Hematopoietic multipotent progenitor cell treated with erythropoietin and hydrocortisone succinate and interleukin-3 and kit ligand, for 4 days (in vitro differentiated cells): ENCODE measurements at places on chromosomes 2 and 18.
A peak's percentile ranks its signal among the peaks of the same experiment; 100 is the strongest.

DNA sequence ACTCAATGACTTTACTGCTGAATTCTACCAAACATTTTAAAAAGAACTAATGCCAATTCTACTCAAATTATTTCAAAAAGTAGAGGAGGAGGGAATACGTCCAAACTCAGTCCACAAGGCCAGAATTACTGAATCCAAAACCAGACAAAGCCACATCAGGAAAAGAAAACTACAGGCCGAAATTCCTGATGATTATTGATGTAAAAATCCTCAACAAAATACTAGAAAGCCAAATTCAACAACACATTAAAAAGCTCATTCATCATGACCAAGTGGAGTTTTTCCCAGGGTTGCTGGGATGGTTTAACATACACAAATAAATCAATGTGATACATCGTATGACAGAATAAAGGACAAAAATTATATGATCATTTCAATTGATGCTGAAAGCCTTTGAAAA is 103.9 kb upstream of the UBE2E3 start:
- no peak for DNase-seq

DNA sequence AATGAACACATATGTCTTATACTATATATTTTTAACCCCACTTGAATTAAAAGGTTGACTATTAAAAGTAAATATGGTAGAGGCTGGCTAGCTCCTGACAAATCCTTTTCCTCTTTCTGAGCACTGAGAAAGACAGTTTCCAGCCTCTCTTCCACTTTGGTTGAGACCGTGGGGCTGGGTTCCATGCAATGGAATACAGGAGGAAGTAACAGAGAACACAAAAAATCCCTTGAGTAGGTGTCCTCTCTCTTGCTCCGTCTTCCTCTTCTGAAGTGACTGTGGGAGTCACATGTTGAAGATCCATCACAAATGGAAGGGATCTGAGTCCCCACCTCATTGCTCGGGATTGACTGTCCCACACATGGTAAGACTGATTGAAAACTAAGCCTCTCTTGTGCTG is 36.6 kb upstream of the SIGLEC15 start:
- DNase-seq: no peak

DNA sequence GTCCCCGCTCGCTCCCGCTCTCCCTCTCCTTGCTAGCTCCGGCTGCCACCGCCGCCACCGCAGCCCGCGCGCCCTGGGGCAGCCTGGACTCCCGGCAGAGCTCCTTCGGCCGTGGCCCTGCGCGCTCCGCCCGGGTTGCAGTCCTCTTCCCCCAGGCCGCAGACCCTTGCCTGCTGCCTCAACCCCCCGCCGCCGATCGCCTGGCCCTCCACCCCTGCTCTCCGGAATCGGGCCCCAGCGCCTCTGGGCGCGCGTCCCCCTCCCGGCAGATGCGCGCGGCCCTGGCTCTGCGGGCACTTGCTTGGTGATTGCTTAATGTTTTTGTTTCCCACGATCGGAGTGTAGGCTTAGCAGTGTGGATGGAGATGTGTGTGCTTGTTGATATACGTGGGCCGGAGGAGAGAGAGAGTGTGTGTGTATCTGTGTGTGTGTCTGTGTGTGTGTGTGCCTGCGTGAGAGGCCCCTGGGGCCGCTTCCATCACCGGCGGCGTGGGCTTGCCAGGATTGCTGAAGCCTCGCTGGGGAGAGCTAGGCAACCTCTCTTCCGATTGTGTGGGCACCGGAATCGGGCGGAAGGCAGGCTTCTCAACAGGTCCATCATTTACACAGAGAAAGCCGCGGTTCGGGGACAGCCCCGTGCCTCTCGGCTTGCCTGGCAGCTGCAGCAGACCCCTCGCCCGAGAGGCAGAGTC is 877 bp downstream of the INHBB start:
- DNase-seq: peak; percentile 32

DNA sequence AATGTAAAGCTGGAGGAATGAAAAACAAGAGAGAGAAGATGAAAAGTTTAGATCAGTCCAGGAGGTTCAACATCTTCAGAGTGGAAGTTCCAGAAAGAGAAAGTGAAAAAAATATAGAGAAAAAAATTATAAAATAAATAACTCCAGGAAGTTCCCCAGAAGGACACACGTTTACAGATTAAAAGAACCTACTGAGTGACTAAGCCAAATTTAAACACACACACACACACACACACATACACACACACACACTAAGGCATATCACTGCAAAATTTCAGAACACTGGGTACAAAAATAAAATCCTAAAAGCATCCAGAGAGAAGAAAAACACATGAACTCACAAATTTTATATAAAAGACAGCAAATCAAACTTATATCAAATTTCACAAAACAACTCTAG is 85.9 kb upstream of the PMAIP1 start:
- no peak for DNase-seq

DNA sequence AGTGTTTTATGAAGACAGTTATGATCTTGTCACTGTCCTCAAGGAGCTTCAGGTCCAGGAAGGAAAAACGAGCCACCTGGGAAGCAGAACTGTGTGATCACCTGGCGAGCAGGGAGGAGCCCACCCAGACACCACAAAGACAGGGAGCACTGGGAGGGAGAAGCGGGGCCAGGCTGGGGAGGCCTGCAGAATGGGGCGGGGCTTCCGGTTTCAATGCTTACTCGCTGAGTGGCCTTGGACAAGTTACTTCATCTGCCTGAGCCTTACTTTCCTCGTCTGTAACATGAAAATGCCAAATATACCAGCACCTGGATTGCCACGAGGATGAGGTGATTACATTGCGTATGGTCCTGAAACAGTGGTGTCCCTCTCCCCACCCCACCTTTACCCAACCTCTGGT is 227.5 kb downstream of the ANKRD30B start:
- no peak for DNase-seq

DNA sequence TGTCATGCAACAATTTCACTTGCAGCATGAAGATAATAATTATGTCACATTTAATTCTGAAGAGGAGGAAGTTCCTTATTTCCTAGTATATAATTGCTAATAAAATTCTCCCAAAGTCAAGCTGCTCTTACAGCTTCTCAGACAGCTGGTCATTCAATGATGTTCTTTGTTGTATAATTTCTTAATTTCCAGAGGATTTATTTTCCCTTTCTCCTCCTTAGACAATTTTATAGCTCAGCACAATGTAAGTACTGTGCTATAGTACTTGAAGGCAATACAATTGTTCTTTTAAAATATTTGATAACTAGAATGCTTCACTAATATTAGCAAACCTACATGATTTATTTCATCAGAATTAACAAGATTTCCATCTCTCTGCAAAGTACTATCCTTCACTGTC is 73.4 kb downstream of the ROCK1 start:
- DNase-seq: no peak

GRCh38 chr2:237097911-237098702 is 12.4 kb downstream of the COPS8 start:
- no peak for DNase-seq

DNA sequence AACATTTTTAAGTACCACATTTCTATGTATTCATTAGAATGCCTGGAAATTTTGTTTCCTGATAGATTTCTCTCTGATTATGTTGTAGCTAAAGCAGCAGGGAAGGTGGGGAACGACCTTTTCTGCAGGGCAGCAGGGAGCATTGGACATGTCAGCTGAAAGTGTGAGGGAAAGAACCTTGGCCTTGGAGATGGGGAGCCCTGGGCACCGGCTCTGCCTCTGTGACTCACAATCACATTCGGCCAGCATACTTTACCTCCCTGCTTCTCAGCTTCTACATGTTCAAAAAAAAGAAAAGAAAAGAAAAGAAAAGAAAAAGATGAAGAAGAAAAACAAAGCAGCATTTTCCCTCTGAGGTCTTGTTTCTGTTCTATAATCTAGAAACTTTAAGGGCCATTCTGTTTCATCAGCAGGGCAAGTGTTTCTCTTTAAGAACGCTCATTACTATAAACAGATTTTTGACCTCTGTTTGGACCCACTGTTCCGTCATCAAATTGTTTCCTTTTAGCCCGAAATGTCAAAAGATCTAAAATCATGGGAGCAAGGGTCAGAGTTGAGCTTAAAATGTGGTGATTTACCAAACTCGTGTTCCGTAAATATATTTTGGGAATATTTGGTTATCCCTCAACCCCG is 27.9 kb downstream of the SETBP1 start:
- DNase-seq: no peak

DNA sequence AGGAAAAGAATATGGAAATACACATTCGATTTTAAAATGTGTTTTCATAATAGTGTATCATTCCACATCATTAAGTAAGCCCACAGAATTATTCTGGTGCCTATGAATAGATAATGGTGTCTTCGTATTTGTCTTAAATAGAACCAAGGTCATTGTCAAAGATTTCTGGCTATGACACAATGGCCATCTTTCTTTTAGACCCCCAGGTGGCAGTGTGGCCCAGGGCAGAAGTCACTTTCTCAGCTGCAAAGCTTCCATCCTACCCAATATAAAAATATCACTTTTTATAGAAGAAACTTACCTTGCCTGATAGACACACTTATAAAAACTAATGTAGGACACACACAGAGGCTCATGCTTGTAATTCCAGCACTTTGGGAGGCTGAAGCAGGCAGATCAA is 57.5 kb downstream of the ZRANB3 start:
- peak; percentile 77 for DNase-seq

DNA sequence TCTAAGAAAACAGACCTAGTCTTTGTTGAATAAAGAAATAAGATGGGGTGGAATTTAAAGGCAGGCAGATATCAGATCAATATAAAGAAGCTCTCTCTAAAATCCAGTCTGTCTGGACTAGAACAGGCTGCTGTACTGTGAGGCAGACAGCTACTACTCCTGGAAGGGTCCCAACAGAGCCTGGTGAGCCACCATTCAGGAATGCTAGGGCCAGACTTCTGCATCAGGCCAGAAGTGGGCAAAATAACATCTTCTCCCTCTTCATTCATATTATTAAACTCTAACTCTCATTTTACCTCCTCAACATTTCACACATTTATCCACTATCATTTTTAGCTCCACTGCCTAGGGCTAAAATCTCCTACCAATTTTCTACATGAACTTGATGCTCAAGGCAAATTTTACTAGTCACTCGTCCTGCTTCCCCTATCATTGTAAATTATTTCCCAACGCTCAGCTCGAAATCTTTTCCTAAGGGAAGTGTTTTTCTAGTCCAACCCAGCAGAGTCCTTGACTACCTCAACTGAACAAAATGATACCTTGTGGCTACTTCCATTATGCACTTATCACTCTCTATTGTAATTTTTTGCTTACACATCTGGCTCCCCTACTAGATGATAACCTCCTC is 45.2 kb upstream of the GLS start:
- DNase-seq: no peak

DNA sequence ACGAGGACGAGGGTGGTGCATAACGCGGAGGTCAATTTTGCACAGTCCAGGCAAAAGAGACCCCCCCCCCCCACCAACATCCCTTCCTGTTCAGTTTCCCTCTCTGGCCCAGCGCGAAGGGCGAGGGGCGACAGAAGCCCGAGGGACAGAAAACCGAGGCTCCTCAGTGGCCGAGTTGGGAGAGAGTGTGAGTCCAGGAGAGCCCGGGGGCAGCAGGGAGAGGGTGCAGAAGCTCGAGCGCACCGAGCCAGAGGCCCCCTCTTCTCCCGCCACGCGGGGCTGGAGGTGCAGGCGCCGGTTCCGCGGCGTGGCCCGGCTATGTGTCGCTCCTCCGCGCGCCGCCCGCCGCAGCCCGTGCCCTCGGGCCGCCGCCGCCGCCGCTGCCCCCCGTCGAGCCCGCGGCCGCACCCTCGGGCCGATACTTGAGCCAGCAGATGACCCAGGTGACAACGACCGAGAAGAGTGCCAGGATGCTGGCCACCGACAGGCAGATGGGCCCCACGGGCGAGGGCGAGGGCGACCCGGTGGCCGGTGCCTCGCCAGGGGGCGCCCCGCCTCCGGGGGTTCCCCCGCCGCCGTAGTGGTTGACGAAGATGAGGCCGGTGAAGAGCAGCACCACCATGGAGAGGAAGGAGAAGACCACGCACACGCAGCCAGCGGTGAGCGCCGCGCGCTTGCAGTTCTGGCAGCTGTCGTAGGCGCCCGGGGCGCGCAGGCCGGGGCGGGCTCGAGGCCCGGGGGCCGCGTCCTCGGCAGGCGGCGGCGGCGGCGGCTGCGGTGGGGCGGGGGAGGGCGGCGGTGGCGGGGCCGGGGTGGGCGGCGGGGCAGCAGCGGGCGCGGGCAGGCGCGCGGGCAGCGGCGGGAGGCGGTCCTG is 20.2 kb upstream of the PAX3 start:
- peak; percentile 62 for DNase-seq

DNA sequence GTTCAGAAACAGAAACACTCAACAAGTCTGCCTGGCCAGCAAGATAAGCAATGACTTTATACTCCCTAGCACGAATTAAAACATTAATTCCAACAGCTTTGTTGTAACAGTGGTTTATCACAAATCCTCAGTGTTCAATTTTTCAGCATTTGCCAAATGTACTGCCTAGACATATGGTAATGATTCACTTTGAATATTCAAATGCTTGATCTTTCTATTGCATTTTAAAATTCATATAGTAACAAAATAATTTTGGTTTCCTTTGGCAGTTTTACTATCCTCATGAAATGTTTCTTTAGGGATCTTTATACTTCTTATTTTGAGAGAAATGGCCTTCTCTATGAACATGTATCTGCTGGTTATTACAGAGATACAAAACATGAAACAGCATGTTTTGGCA is 851.8 kb upstream of the NXPH2 start:
- no peak for DNase-seq

DNA sequence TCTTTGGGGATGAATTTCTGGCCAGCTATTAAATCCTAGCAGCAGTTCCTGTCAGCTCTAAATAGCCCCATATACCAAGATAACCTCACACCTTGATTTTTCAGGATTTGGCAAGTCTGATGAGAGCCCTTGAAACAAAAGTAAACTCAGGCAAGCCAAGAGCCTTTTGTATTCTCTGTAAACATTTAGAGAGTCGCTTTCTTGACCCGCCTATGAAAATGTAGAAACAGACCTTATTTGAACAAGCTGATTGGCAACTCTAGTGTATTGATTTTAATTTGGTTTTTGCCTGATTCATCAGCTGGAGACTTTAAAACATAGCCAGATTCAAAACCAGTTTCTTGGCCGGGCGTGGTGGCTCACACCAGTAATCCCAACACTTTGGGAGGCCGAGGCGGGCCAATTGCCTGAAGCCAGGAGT is 43.4 kb downstream of the CABLES1 start:
- no peak for DNase-seq

GRCh38 chr2:11573418-11574175 is 39.8 kb downstream of the GREB1 start:
- peak; percentile 21 for DNase-seq

DNA sequence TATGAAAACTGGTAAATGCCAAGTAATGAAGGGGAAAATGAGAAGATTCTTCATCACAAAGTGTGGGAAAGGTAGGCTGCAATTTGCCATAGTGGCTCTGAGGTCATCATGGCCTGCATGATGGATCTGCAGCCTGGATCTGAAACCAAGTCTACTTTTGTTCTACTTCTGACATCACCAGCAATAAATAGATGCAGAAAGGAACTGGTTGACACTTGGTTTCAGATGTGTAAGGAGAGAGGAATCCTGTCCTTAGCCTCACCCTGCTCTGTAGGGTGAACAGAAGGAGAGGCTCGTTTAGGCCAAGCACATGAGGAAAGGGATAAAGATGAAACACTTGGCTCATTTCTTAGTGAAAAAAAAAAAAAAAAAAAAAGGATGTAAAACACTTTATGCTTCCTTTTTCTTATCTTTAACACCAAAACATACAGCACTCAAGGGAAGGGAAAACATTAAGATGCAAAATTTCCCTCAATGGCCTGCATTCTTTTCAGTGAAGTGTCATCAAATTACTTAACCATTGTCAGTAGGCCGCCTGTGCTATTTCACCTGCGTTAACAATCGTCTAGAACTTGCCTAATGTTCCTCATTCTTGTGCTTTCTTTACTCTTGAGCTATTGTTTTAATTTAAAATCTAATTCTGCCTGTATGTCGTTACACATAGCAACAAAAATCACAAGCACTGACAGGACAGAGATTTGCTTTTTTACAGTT is 3.9 kb downstream of the NEB start:
- peak; percentile 5 for DNase-seq
